SJSA1 (cell line): ENCODE measurements at places on chromosomes 16 and 17. TPM values are rescaled to one million over a fixed set of nuclear protein-coding genes. Genes with fewer than 3 reads are reported as not detected.

DNA sequence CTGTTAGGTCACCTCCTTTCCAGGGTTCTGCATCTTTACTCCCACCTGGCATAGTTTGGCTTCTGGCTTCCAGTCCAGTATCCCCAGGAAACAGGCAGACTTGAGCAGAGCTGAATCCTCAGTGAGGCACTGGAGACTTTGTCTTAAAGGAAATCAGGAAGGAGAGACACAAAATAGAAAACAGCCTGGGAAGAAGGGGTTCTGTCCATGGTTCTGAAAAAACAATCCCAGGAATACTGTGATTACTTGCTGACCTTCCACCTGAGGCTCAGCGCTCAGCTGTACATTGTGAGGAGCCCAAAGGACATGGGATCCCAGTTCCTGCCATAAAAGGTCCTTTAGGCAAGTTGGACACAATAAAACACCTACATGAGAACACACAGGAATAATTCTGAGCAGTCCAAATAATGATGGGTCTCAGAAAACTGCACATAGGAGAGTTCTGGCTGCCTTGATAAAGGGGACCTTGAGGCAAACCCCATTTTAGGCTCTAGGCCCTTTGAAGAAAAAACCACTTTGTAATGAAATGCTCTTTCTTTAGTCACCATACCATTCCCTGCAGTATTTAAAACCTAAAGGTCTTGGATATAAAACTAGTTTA is 81.4 kb upstream of the CRHR1 start:
- H3K27ac ChIP-seq = no peak overlapping the region
- DNase-seq = no peak
- no peak overlapping the region for H3K4me3 ChIP-seq
- 0 out of 2 replicates have a peak, but pooled peaks cover 7% of the 10 kb centered on the region for H3K4me1 ChIP-seq
- peaks cover 22% of the 10 kb centered on the region for H3K27me3 ChIP-seq

DNA sequence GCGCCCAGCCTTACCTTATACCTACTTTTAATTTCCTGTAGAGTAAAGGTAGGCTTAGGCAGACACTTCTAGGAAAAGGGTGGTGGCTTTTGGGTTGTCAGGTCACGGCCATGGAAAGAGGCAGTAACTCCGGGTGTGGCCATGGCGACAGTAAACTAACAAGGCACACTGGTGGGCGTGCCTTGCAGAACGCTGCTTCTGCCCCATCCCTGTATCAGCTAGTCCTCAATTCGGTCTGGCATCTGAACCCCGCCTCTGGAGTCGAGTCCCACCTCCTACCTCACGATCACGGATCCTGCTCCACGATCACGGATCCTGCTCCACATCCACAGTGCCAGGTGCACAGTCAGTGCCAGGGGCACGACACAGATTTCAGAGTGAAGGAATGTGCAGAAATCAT is 5.6 kb downstream of the ADCY9 start:
- no peak for DNase-seq
- H3K27ac ChIP-seq = no peak overlapping the region
- no peaks in the 10 kb centered on the region for H3K27me3 ChIP-seq

DNA sequence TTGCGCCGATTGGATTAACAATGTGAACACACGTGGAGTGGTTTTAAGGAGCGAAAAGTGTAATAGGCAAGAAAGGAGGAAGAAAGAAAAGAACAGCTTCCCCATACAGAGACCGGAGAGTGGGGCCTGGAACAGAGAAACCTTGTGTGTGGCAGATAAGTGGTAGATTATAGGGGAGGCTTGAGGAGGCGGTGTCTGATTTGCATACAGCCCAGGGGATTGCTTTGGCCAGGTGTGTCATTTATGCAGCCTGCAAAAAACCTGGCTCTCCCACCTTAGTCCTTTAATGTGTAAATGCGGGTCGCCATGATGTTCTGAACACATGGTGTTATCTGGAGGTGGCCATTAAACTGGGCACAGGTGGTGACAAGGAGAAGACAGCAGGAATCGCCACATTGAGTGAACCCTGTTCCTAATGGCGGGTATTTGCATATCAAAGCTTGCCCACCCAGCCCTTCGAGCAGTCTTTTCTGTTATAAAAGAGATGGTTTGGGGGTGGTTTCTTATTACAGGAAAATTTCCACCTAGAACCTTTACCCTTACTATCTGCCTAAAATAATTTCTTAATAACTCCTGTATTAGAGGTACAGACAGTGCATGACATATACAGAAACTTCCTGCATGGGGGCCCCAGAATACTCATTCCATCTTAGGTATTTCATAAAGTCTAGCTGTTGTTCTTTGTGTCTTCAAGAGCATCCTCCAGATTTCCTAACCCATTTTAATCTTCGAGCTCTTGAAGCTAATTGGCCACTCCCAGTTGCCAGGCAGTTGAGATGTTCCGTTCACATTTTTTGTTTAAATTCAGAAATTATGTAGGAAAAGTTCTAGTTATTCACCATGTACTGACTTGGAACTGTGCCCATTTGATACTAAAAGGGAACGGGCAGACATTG is 292.5 kb downstream of the RBFOX1 start:
- H3K27me3 ChIP-seq = no peaks in the 10 kb centered on the region
- no peak overlapping the region for H3K27ac ChIP-seq
- DNase-seq = no peak
- H3K4me1 ChIP-seq = no peaks in the 10 kb centered on the region

- no peaks in the 10 kb centered on the region for H3K36me3 ChIP-seq
- no peak overlapping the region for H3K4me3 ChIP-seq
- H3K27me3 ChIP-seq = no peaks in the 10 kb centered on the region
- H3K27ac ChIP-seq = no peak overlapping the region
- no peaks in the 10 kb centered on the region for H3K4me1 ChIP-seq
Observed at GRCh38 chr16:29254676-29255495, 151.6 kb downstream of the NPIPB11 start.

DNA sequence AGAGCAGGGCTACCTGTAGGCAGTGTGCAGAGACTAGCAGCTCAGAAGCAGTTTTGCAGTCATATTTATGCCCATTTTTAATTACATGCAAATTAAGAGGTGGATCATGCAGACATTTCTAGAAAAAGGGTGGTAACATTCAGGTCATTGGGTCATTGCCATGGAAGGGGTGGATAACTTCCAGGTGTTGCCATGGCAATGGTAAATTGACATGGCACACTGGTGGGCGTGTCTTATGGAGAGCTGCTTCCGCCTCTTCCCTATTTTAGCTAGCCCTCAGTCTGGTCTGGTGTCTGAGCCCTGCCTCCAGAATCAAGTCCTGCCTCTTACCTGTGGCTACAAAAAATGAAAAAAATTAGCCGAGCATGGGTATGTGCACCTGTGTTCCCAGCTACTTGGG is 2.8 kb upstream of the DNAI2 start:
- peaks cover 78% of the 10 kb centered on the region for H3K27me3 ChIP-seq
- H3K4me3 ChIP-seq = no peak overlapping the region
- no peak overlapping the region for H3K27ac ChIP-seq
- no peaks in the 10 kb centered on the region for H3K4me1 ChIP-seq
- no peaks in the 10 kb centered on the region for H3K36me3 ChIP-seq

GRCh38 chr17:57638284-57638683 is 106.8 kb downstream of the CCDC182 start:
- 0 out of 2 replicates have a peak, but pooled peaks cover 3% of the 10 kb centered on the region for H3K36me3 ChIP-seq
- no peak overlapping the region for H3K4me3 ChIP-seq
- peaks cover 26% of the 10 kb centered on the region for H3K4me1 ChIP-seq
- no peaks in the 10 kb centered on the region for H3K27me3 ChIP-seq
- no peak overlapping the region for H3K27ac ChIP-seq

GRCh38 chr17:39239640-39240314 is 14.0 kb upstream of the STAC2 start:
- no peak overlapping the region for H3K27ac ChIP-seq
- H3K4me1 ChIP-seq = peaks cover 9% of the 10 kb centered on the region
- no peak for DNase-seq

DNA sequence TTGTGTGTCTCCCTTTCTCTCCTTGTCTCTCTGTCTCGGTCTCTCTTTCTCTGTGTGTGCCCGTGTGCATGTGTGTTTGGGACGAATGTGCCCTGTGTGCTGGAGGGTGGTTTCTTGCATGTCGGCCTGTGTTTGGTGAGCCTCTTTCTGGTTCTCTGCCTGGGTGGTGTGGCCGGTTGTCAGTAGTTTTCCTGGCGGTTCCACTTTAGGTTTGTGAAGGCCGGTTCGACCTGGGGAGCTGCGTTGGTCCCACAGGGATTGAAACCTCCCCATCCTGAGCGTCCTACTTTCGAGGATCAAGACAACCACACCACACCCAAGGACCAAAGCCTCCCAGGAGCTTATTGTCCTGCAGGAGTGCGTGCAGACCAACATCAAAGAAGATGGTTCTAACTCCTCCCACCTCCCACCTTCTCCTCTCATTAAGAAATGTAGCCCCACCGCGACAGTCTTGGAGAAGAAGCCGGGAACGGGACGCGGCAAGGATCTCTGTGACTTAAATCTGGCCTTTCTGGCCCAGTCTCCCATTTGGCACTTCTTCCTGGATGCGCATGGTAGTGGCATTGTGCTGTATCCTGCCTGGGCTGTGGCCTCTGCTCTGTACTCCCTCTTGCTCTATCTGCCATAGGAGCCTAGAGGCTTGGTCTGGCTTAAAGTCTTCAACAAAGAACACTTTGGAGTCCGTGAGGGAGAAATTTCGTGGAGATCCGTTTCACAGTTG is 1685.0 kb downstream of the TP53TG3F start:
- no peaks in the 10 kb centered on the region for H3K36me3 ChIP-seq
- H3K27ac ChIP-seq = no peak overlapping the region
- no peaks in the 10 kb centered on the region for H3K27me3 ChIP-seq
- H3K4me1 ChIP-seq = no peaks in the 10 kb centered on the region
- H3K4me3 ChIP-seq = no peak overlapping the region

DNA sequence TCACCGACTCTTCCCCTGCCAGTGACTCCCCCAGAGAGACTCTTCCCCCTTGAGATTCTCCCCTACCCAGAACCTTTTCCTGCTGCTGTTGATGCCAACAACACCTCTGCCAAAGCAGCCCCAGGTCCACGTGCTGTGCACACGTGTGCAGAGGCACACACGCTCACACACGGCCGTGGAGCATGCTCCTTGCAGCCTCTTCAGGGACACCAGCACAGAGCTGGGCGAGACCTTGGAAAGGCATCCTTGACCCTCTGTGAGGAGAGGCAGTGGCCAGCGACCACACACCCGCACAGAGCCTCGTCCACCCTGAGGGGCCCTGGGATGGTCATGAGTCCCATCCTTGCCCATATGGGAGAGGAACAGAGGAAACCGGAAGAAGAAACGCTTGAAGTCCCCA is 181.9 kb downstream of the RBFOX3 start:
- no peak for DNase-seq
- peaks cover 96% of the 10 kb centered on the region for H3K27me3 ChIP-seq
- H3K4me3 ChIP-seq = no peak overlapping the region
- no peaks in the 10 kb centered on the region for H3K36me3 ChIP-seq
- H3K27ac ChIP-seq = no peak overlapping the region
- no peaks in the 10 kb centered on the region for H3K4me1 ChIP-seq

- DNase-seq = no peak
- H3K27me3 ChIP-seq = no peaks in the 10 kb centered on the region
- H3K27ac ChIP-seq = no peak overlapping the region
- no peak overlapping the region for H3K4me3 ChIP-seq
- H3K36me3 ChIP-seq = peaks cover 5% of the 10 kb centered on the region; the same call in 1 of the 2 replicates
Observed at GRCh38 chr16:74871608-74872007, 97.0 kb upstream of the FA2H start.

DNA sequence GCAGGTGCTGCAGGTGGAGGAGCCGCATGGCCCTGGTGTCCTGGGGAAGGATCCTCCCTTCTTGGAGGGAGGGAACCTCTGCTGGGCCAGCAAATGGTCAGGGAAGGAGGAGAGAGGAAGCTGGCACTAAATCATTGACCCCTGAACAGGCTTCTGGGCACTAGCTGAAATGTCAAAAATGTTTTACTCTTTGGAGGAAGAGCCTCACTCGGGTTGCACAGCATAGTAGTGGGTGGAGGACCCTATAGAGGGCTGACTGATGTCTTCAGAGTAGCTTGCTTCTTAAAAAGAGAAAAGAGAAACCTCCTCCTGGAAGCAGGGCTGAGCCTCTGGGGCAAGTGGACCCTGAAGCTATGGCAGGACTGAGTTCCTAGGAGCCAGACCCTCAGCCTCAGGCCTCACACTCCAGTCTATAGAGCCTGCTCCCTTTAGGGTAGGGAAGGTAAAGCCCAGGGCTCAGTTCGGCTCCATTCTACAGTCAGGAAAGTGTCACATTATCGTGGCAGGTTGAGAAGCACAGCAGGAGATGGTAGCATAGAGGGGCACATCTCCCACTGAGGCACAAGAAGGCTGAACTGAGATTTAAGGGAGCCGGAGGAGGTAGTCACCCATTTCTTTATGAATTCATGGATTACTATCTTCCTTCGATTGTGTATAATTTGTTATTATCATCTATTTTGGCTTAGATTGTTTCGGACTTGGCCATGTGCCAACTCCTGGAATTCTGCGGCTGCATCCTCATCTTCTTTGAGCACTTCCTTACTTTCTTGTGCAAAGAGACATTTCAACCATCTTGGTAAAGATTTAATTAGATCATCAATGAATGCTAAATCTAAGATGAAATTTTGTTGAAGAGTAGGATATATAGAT is 7.3 kb upstream of the CUEDC1 start:
- H3K27me3 ChIP-seq = no peaks in the 10 kb centered on the region
- H3K36me3 ChIP-seq = no peaks in the 10 kb centered on the region
- H3K4me3 ChIP-seq = no peak overlapping the region
- H3K4me1 ChIP-seq = no peaks in the 10 kb centered on the region
- H3K27ac ChIP-seq = no peak overlapping the region

DNA sequence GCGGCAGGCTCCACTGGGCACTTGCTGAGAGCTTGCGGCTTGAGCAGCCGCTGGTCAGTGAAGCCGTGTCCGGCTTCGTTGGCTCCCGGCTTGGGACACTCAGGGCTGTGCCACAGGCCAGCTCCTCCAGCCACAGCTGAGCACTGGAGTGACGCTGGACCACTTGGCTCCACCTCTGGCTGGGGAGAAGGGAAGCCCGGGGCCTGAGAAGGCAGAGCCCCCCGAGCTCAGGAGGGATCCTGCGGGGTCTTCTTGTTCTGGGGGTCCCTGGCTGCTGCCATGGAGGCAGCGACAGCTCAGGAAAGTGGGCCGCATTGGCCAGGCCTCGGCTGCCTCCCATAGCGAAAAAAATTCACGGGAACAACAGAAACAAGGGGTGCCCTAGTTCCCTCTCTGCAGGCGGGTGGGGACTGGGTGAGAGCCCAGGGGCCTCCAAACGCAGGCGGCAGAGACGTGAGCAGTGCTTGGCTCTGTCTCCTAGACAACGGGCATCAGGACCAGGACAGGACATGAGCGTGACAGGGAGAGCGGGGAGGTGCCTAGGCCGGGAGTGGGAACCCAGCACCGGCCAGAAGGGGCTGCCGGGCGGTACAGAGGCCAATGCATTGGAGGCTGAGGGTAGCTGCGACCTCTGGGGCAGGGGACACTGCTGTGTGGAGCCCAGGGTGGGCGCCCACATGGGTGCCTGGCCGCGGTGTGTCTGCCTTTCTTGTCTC is 37.7 kb downstream of the SLC7A5 start:
- no peak for DNase-seq
- H3K27me3 ChIP-seq = no peaks in the 10 kb centered on the region
- H3K4me1 ChIP-seq = peaks cover 27% of the 10 kb centered on the region
- no peak overlapping the region for H3K27ac ChIP-seq
- H3K4me3 ChIP-seq = no peak overlapping the region

GRCh38 chr17:68461589-68461988 is 4.3 kb upstream of the WIPI1 start:
- peaks cover 6% of the 10 kb centered on the region for H3K4me1 ChIP-seq
- H3K36me3 ChIP-seq = no peaks in the 10 kb centered on the region
- no peak overlapping the region for H3K27ac ChIP-seq
- H3K27me3 ChIP-seq = peaks cover 16% of the 10 kb centered on the region

- H3K4me1 ChIP-seq = peaks cover 31% of the 10 kb centered on the region
- no peaks in the 10 kb centered on the region for H3K36me3 ChIP-seq
- H3K27me3 ChIP-seq = no peaks in the 10 kb centered on the region
- peak overlapping the region; percentile 29 for H3K4me3 ChIP-seq
Observed at GRCh38 chr17:83110735-83111134, 31.3 kb downstream of the METRNL start.

SPIRE2 gene
- 2.3 and 2.7 TPM in 2 replicates for total RNA-seq

TNRC6A gene
- total RNA-seq = 17.1 and 26.8 TPM in 2 replicates

NPIPB9 gene
- total RNA-seq = 0.61 and 1.4 TPM in 2 replicates

PARD6A gene
- 0.26 TPM in 1 of 2 replicates, not detected in the other for total RNA-seq
